Activated CD4-positive, alpha-beta T cell treated with anti-CD3 and anti-CD28 coated beads, Interleukin-2, amount 50 U/mL, for 48 hours (primary cell): ENCODE measurements at places on chromosomes 3 and 15.

GRCh38 chr3:112956351-112956750 is 18.6 kb downstream of the CD200R1 start:
- no peak for DNase-seq

DNA sequence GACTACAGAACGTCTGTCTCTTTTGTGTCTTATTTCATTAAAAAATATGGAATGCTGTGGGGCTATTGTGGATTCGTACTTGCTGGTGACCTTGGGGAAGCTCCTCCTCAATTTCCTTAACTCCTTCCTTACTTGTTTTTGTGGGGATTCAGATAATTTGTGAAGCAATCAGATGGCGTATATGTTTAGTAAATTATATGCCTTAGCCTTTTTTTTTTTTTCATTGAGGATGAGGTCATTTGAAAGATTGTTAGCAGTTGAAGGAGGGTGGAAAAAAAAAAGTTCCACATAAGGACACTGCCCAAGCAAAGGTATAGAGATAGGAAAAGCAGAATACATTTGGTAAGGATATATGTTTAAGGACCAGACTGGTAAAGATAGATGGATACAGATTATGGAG is 3.3 kb downstream of the RNF13 start:
- DNase-seq: no peak

DNA sequence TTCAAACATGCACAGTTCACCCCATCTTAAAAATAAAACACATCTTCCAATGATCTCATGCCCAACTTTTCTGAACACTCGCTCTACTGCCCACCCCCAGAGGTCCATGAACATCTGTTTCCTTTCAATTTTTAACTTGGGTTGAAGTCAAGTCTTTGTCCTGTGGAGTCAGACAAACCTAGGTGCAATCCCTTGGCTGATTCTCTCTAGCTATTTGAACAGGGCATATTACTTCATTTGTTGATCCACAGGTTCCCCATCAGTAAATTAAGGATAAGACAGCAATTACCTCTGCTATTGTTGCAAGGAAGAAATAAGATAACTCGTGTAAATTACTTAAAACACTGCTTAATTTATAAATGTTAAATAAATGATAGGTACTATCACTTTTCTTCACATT is 180.1 kb downstream of the CNTN3 start:
- no peak for DNase-seq

GRCh38 chr3:43768381-43768973 is 77.7 kb downstream of the ABHD5 start:
- no peak for DNase-seq

GRCh38 chr3:50203113-50203808 is 1.8 kb upstream of the SLC38A3 start:
- DNase-seq: no peak

- no peak for DNase-seq
Measured at GRCh38 chr3:74845081-74845480, 230.6 kb upstream of the CNTN3 start.

- DNase-seq: no peak
Measured at GRCh38 chr3:58020783-58021071, 12.5 kb downstream of the FLNB start.

GRCh38 chr3:38521391-38521987 is 25.3 kb downstream of the EXOG start:
- DNase-seq: peak; percentile 70

- no peak for DNase-seq
Measured at GRCh38 chr3:58202917-58203360, 7.8 kb downstream of the DNASE1L3 start.

DNA sequence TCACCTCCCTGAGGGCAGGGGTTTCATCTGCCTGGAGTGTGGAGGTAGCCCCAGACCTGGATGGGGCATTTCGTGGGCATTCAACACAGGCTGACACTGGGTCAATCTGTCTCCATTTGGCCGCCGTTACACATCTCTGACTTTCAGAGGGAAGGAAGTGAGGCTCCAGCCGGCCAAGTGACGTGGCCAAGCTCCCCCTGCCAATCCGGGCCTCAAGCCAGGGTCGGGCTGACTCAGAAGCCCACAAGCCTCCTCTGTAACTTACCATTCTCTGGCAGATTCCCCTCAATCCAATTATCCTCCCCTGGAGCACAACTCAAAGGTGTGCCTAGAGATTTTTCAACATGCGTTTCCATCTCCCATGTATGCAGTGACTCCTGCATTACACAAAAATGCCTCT is 227.6 kb downstream of the KLF13 start:
- DNase-seq: no peak

DNA sequence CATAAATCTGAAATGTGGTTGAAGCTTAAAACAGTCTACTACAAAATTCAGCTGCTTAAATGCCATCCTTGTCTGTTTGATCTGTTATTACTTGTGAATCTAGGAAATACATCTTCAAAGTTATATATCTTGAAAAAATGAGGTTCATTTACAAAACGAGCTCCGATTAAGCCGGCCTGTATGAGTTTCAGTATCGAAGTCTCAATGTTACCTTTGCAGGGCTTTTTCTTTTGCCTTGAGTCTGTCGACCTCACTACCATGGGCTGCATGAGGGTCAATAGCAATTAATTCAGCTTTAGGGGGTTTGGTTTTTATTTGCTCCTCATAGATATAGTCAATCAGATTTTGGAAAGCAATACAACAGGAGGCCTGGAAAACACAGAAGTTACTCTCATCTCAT is 23.2 kb downstream of the ERICH6 start:
- no peak for DNase-seq
